ENCODE measurements at places on chromosomes 6 and 20.

DNA sequence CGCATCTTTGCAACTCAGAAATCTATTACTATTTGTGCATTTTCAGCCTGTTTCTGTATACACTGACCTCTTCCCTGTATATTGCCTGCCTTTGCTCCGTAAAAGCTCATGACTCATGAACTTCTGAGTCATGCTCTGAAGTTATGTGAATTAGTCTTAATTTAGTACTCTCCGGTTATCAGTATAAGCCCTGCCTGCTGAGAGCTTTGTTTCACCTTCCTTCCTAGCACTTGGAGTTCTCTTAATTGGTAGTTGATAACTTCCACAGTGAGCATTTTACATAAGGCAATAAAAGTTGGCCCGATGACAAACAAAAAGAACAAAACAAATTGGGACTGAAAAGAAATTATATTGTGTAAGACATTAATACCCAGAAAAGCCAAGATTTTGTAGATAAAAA lies 231.4 kb downstream of the GJA1 start:
- no peak for DNase-seq

DNA sequence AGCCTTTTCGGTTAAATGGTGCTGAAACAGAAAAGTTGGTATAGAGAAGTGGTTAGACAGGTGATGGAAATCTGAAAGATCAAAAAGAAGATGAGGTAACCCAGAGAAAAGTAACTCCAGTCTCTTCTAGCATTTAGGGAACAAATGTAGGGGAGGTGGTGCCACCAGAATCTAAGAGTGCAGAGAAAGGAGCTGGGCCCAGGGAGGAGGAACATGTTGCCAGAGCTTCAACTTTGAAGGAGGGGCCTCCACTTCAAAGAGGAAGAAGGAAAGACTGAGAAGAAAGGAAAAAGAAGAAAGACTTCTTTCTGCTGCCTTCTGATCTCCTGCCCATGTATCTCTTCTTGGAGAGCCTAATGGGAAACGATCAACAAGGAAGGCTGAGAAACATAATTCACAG lies 23.5 kb upstream of the ATRN start:
- no peak for DNase-seq

DNA sequence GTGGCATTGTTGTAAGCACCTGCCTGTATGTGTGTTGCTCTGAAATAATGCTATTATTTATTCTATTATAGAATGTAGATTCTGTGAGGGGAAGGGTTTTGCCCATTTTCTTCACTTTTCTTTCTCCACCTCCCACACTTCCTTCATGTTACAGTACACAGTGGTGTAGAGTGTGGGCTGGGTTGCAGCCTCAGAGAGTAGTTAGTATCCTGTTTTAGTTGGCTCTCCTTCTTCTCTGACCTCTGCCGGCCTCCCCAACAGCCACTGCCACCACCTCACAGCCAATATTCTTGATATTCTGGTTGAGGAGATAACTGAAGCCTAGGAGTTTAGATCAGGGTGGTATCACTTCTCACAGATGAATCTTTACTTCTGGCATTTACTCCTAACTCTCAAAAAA lies 143.4 kb downstream of the BCKDHB start:
- DNase-seq: no peak

DNA sequence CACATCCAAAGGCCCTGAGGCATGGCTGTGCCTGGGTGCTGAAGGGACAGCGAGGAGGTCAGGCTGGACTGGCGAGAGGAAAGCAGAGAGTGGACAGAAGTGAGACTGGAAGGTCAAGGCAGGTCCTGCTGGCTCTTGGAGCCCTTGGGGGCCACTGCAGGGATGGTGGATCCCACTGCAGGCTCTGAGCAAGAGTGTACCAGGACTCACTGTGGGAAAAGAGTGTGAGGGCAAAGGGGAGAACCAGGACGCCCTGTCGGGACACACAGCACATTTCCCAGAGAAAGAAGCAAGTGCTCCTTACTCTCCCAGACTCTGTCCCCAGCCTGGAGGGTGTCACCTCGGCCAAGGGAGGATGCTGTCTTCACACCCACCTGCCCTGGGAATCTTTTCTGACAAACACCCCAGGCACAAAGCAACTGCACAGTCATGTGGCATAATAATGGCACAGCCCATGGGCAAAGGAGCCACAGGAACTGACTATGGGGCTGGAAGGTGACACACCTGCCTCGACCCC lies 172.3 kb upstream of the CST7 start:
- no peak for DNase-seq

DNA sequence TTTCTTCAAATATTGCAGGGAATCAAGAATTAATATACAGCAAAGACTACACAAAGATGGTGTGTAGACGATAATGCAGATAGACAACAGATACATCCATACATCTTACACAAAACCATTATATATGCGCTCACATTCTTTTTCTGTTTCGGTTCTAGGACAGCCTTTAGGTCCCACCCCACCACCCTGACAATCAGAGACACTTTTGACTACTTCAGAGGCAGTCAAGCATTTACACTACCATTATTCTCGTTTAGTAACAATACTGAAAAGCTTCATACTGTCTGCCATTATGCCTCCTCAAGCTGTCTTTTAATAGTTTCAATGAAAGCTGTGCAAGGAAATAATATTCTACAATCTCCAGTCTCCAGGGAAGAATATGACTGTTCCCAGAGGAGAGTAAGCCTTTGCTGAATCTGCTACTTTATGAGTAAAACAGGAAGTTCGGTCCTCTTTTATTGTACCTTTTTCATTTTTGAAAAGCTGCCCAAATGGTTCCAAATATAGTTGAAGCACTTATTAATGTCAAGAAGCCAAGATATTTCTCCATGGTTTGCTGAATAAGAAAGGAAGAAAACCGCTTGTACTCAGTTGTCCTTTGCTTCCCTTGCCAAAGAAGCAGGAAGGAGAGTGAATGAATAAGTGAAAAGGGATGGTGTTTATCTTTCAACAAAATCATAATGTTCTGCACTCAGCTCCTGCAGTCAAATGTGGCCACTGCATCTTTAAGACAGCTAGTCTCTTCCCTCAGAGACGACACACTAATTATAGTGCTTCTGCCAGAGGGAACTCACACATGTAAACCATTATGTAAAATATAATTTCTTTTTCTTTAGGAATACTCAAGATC lies 468.3 kb downstream of the CDC5L start:
- no peak for DNase-seq
